Vagina (tissue), 2 donors: ENCODE measurements at places on chromosomes 4 and X.

DNA sequence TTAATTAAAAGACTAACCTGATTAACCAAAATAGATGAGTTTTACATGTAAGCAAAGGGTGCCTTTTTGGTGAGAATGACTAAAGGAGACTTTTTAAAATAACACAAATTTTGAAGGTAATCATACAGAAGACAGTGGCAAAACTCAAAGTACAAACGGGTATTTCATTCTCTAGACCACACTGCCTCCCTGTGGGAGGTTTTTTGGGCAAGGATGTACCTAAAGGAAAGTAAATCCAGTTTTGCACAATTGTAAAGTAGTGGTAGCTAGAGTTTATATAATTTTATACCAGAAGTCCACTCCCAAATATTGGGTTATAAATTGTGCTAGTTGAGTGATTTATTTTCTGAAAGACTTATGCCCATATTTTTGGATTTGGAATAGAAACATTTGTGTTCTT lies 201.0 kb downstream of the PAPSS1 start:
- no peak for DNase-seq

GRCh38 chr4:8297691-8298485 lies 28.3 kb downstream of the HTRA3 start:
- DNase-seq, result no peak

DNA sequence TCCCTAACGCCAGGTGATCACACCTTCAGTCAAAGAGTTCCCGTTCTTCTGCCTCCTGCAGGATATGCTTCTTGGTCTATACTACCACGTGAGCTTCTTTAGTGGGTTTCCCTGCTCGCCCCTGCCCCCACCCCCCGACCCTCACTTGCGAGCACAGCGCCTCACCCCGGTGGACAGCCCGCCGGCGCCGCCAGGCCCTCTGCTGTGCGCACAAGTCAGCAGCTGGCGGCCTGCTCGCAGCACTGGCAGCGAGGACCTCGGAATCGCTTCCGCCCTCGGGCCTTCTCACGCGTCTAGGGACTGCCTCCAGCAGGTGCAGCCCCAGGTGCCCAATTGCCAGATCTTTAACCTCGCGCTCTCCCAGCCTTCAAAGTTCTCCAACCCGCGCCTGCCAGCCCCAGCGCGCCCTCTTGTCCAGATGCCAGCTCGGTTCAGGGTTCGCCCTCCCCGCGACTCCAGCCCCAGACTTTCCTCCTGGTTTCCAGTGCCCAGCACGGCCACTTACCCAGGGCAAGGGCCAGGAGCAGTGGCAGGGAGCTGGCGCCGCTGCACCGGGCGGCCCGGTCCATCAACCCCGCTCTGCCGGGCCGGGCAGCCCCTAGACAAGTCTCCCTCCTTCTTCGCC lies 454 bp downstream of the BTC start:
- DNase-seq, result no peak

- no peak for DNase-seq
These were observed 298.4 kb upstream of the ANKRD50 start for GRCh38 chr4:125010796-125011503.

- no peak for DNase-seq
These were observed 339.0 kb upstream of the SPANXN4 start for GRCh38 chrX:142686653-142687283.

- no peak for DNase-seq
These were observed 609.8 kb downstream of the ZNF674 start for GRCh38 chrX:45935408-45935807.
